ENCODE measurements at places on chromosomes 1 and 21. TPM values are rescaled to one million over a fixed set of nuclear protein-coding genes. Genes with fewer than 3 reads are reported as not detected.

The SLC2A5 gene
- total RNA-seq: 0.04 TPM

The NPPB gene
- not detected for total RNA-seq

DNA sequence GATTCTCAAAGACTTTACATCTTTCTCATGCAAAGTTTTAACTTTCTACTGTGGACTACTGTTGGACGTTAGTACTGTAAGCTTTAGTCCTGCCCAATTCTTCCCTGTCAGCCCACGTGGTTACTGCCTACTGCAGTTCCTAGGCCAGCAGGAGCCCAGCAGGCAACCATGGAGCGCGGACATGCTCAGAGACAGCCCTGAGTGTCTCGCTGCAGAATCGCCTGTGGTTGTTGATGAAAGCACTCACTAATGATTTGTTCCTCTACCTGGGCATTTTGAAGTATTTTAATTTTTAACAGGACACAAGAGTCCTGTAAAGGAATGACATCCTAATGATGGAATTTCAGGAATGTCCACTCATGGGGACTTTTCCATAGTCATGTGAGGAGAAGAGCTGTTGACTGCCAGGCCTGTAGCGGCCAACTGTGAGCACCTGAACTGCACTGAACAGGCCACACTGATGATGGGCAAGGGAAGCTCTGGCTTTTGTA is 44.1 kb downstream of the PGBD5 start:
- DNase-seq: no peak

DNA sequence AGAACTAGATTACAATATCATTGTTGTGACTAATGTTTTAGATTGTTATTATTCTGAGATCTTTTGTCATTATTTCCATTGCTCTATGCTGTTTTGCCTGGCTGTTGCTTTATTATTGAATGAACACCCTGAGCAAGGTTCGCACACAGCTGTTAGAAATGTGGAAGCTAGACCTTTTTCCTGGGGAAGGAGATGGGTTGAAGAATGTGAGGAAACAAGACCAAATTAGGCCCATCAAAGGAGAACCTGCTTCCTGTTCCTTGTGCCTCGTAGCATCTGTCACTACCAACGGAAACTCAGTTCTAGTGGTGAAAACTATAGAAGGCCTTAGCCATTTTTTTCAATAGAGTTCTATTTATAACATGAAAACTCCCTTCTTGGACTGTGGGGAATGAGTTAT is 68.7 kb downstream of the RGL1 start:
- no peak for DNase-seq

DNA sequence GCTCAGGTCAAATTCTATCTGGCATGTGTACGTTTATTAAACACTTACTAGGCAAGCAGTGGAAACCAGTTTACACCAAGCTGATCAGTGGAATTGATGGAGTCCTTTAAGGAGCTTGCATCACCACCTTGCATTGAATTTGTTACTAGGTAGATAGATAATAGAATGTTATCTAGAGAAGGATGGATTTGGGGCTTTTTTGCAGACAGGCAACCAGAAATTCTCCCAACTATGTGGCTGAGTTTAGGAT is 44.9 kb downstream of the HHAT start:
- no peak for DNase-seq

DNA sequence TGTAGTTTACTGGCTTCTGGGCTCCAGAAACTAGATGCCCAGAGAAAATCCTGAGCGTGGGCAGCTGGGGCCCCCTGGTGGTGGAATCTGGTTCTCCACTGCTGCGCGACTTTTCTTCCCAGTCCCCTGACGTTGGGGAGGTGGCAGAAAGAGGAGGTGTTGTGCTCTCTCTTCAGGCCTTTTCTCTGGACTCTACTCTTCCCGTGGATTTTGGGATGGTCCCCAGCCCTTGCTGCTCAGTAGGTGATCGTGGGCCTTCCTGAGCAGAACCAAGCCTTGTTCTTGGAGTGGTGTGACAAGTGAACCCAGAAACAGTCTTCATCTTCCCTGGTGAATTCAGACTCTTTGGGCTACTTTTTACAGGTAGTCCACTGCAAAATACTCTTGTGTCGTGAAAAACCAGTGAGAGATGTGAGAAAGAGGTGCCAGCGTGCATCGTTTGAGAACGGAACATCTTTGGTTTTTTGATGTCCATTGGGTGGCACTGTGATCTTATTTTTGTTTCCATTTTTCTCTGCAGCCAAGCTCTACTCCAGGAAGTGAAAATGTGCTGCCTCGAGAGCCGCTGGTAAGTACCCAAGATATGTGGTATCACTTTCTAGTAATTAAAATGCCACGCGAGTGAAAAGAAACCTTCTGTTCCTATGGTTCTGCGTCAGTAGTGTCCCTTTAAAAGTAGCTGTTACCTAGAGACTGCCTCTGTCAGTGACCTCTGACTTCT is 20.2 kb downstream of the PEX14 start:
- DNase-seq: peak; percentile 87

GRCh38 chr1:25825605-25826004 is 5.9 kb downstream of the MTFR1L start:
- DNase-seq: no peak

GRCh38 chr1:67892476-67893125 is 59.3 kb upstream of the GNG12 start:
- DNase-seq: no peak

- DNase-seq: no peak
Measured at GRCh38 chr1:45863218-45863617, 59.8 kb downstream of the MAST2 start.

DNA sequence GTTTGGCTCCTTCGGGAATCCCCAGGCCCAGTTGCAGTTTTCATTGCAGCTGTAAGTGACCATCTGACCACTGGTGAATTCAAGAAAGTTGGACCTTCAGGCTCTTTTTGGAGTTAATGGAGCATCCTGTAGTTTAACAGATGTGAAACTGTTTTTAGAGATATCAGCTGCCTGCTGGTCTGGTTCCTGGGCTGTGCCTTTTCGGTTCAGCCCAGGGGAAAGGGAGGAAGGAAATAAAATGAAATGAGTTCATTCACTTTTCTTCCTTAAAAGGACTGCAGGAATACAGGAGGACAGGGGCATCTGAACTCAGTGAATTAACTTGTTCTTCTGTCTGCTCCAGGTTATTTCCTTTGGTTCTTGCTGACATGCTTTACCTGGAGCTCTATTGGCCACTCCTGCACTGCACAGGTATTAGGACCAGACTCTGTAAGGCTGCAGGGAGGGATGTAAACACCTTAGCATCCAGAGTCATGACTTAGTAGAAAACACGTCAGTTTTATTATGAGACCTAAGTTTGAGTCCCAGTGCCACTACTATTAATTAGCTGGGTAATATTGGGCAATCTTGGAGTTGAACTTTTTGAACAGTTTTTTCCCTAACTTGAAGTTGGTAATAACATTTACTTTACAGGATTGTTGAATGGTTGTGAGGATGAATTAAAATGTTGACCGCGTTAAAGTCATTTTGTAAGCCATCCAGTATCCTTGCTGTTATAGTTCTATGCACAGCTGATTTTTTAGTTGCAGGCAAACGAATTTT is 83.6 kb downstream of the LRRC8D start:
- no peak for DNase-seq

All from K562 (cell line).